Activated T-helper 2 cell treated with anti-CD3 and anti-CD28 coated beads, Interferon-gamma antibody, Interleukin-2, Interleukin-4, amounts not matched to agents 10 μg/mL and 5 μg/mL and 100 μg/mL, durations not matched to agents 14 hours and 24 hours and 36 hours (primary cell): ENCODE measurements at places on chromosomes 2 and 18. TPM values are rescaled to one million over a fixed set of nuclear protein-coding genes. Genes with fewer than 3 reads are reported as not detected.
A peak's percentile ranks its signal among the peaks of the same experiment; 100 is the strongest.

DNA sequence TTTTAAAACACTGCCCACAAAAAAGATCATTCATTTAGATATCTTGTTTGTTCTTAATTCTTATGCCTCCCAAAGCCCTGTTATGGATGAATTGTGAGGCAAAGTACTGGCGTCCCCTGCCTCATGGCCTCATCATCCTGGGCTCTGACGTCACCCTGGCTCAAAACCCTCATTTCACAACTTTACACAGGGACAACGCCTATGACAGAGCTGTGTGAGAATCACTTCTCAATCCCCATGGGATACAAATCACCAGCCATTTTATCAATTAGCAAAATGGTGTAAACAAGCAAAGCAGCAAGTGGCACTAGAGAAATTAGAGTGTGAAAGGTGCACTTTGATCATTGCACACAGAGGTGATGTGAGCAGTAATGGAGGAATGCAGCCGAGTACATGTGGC lies 16.6 kb downstream of the FHOD3 start:
- H3K4me3 ChIP-seq, result no peak overlapping the region
- H3K36me3 ChIP-seq, result no peaks in the 10 kb centered on the region
- no peaks in the 10 kb centered on the region for H3K27me3 ChIP-seq
- no peak overlapping the region for H3K27ac ChIP-seq
- DNase-seq, result no peak

Gene SMCHD1
- total RNA-seq, result 100 and 101 TPM in 2 replicates

Gene ASB18
- total RNA-seq, result not detected in 2 replicates

DNA sequence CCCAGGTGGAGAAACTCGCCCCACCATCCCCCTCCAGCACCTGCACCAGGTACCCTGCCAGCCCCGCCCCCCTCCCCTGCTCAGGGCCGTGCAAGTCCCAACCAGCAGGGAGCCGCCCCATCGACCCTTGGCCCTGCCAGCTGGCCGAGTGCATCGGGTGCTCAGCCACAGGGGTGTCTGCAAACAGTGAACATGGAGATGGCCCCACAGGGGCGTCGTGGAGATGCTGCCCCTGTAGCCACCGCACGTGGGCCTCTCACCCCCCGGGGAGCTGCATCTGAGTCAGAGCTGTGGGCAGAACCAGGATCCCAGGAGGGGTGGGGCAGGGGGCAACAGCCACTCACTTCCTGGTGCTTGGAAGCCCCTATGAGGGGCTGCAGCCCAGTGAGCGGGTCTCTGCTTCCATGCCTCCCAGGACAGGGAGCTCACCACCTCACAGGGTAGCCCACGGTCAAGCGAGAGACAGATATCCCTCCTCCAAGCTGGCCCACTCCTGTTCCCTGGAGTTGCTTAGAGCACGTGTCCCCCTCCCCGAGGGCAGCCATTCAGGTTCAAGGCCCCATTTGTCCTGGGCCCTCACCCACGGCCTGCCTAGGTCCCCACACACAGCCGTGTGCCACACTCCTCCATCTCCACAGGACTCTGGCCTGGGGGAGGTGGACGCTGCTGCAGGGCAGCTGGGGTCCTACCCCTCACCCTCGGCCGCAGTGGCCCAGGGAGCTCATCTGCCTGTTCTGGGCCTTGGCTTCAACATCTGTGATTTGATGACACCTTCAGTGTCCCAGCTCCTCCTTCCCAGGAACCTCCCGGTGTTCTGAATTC lies 1.1 kb upstream of the MAB21L4 start:
- H3K27ac ChIP-seq, result no peak overlapping the region
- DNase-seq, result no peak
- H3K4me1 ChIP-seq, result peaks cover 1% of the 10 kb centered on the region
- H3K4me3 ChIP-seq, result no peak overlapping the region
- H3K36me3 ChIP-seq, result no peaks in the 10 kb centered on the region
- no peaks in the 10 kb centered on the region for H3K27me3 ChIP-seq

Gene RBFA
- total RNA-seq, result 48.4 and 49.4 TPM in 2 replicates

- DNase-seq, result no peak
- H3K4me3 ChIP-seq, result no peak overlapping the region
- H3K4me1 ChIP-seq, result no peaks in the 10 kb centered on the region
- H3K27ac ChIP-seq, result no peak overlapping the region
Measured at GRCh38 chr2:128591861-128592822, 273.5 kb upstream of the HS6ST1 start.

DNA sequence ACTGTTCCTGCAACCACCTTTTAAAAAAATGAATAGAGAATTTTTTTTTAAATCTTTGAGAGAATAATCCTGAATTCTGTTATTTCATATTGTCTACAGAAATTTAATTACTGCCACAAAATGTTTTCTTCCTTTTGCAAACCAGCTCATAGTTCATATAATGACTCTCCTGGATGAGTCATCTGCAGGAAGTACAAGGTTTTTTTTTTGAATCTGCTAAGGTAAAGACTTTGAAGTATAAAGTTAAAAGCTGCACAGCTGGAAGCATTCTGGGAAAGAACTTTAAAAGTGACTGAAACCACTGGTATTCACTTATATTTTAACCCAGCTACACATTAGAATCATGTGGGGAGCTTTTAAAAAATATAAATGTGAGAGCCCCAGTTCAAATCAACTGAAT lies 25.4 kb downstream of the SESTD1 start:
- H3K4me1 ChIP-seq, result peaks cover 29% of the 10 kb centered on the region
- H3K27me3 ChIP-seq, result no peaks in the 10 kb centered on the region
- H3K4me3 ChIP-seq, result no peak overlapping the region
- no peaks in the 10 kb centered on the region for H3K36me3 ChIP-seq

Gene SDC1
- total RNA-seq, result 0.59 and 0.62 TPM in 2 replicates

GRCh38 chr2:203748331-203749126 lies 42.1 kb downstream of the CD28 start:
- peak overlapping the region; percentile 22 for H3K4me3 ChIP-seq
- no peaks in the 10 kb centered on the region for H3K27me3 ChIP-seq
- peaks cover 65% of the 10 kb centered on the region for H3K36me3 ChIP-seq
- peak overlapping the region; percentile 74 for H3K27ac ChIP-seq

- no peaks in the 10 kb centered on the region for H3K36me3 ChIP-seq
- H3K27ac ChIP-seq, result no peak overlapping the region
- no peak overlapping the region for H3K4me3 ChIP-seq
Measured at GRCh38 chr18:3104190-3105054, 91.5 kb upstream of the LPIN2 start.

GRCh38 chr2:238426568-238427434 lies at the start of gene ASB1:
Gene ASB1 (plus strand): TSS chr2:238426927. CDS start chr2:238427071, 144 bp downstream.
- H3K4me3 ChIP-seq, result peak within 1 kb of the TSS; percentile 89
- peak within 1 kb of the TSS; percentile 91 for H3K27ac ChIP-seq
- peaks cover 25% of the 10 kb centered on the region for H3K4me1 ChIP-seq
- peaks cover 37% of the 10 kb centered on the region for H3K36me3 ChIP-seq
- peak; percentile 78 for DNase-seq

DNA sequence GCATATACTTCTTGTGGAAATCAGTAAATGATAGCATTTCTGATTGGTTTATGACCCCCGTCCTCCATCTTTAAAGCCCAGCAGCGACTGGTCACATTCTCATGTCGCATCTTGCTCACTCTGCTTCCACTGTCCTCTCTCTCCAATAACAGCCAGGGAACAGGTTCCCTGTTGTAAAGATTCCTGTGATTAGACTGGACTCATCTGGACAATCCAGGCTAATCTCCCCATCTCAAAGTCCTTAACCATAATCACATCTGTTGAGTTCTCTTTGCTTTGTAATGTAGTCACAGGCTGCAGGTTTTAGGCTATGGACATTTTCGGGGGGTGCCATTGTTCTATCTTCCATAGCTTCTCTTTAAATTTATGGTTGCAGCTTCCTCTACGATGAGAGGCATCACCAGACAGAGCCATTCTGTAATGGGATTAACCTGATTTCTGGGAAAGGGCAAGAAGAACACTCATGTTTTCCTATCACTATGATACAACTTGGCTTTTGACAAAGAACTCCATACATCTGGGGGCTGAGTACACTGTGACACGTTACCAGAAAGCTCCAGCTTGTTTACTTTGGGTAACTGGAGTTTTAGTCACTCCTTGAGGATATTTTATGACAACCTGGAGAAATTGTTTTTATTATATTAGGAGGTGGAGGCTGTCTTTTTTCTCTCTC lies 159.0 kb downstream of the NYAP2 start:
- no peaks in the 10 kb centered on the region for H3K4me1 ChIP-seq
- peaks cover 11% of the 10 kb centered on the region for H3K27me3 ChIP-seq
- H3K36me3 ChIP-seq, result no peaks in the 10 kb centered on the region
- H3K27ac ChIP-seq, result no peak overlapping the region

Gene DNAJC27
- total RNA-seq, result 4.9 and 6.1 TPM in 2 replicates

Gene AOX1
- not detected in 2 replicates for total RNA-seq

Gene SERPINB12
- not detected in 2 replicates for total RNA-seq

Gene LIPG
- total RNA-seq, result 0.53 and 0.59 TPM in 2 replicates

DNA sequence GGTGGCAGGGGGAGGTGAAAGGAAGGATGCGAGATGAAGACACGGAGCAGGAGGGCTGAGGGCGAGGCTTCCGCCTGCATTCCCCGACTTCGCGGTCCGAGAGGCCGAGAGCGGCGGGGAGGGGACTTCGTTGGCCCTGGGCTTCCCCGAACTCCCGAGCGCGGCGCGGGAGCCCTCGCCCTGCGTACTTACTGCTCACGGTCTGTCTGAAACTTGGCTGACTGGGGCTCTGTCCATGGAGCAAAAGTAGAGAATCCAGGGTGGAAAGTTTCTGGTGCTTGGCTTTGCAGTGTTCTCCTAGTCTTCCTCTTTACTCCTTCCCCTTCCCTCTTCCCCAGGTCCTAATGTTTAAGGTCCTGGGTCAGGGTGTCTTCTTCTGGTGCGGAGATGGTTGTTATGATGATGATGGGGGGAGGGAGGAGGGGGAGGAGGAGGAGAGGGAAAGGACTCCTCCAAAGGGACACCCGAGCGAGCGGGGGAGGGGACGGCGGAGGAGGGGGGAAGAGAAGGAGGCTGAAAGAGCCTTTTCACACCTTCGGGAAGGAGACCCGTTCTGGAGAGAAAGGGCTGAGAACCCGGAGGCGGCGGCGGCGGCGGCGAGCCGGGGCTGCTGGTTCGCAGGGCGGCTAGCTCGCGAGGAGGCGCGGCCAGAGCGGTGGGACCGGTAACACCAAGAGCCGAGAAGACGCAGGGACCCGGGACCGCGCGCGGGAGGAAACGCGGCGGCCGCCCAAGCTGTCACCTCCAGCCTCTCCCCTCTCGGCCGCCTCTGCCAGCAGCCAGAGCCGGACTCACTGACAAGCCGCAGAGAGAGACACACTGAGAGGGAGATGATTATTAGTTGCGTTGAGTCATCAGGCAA lies at the start of gene SATB2:
Gene SATB2 (minus strand): TSS at position 793 of the 862 bp plus-strand sequence. CDS start 1,902 bp downstream, outside the sequence.
- no peaks in the 10 kb centered on the region for H3K36me3 ChIP-seq
- H3K4me1 ChIP-seq, result peaks cover 17% of the 10 kb centered on the region
- H3K27me3 ChIP-seq, result peaks cover 60% of the 10 kb centered on the region
- no peak within 1 kb of the TSS for H3K27ac ChIP-seq
- peak within 1 kb of the TSS; percentile 60 for H3K4me3 ChIP-seq

DNA sequence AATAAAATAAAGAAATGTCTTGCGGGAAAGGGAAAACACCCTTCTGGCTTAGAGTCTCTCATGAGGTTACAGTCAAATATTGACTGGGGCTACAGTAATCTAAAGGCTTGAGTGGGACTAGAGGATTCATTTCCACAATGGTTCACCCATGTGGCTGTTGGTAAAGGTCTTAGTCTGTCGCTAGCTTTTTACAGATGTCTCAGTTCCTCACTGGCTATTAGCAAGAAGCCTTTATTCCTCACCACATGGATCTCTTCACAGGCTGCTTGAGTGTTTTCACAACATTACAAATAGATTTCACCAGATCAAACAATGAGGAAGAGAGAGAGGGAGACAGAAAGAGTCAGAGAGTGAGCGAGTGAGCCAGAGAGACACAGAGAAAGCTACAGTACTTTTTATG lies 8.3 kb upstream of the ZC3H15 start:
- H3K4me1 ChIP-seq, result peaks cover 6% of the 10 kb centered on the region
- H3K36me3 ChIP-seq, result no peaks in the 10 kb centered on the region
- no peak overlapping the region for H3K27ac ChIP-seq
- H3K4me3 ChIP-seq, result no peak overlapping the region
- no peaks in the 10 kb centered on the region for H3K27me3 ChIP-seq
- no peak for DNase-seq

- no peaks in the 10 kb centered on the region for H3K27me3 ChIP-seq
- no peaks in the 10 kb centered on the region for H3K36me3 ChIP-seq
- no peak overlapping the region for H3K4me3 ChIP-seq
- DNase-seq, result no peak
Measured at GRCh38 chr2:6370753-6371551, 494.8 kb downstream of the CMPK2 start.

Gene MC4R
- not detected in 2 replicates for total RNA-seq

DNA sequence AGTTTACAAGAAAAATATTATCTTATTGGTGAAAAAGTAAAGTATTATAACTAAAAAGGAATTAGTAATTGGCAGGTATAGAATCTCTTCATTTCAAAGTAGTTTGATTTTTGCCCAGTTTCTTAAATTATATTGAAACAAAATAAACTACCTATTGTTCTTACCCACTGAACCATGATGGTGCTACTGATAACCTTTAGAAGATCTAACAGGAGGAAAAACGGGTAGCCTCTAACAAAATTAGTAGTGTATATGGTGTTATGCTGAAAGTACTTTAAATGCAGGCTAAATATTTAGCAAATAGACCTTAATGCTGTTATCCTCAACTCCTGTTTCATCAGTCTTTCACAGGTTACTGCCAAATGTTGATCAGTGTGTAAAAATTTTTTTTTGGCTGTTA lies 19.1 kb downstream of the MRPS9 start:
- no peak for DNase-seq
- H3K27ac ChIP-seq, result no peak overlapping the region
- H3K4me1 ChIP-seq, result peaks cover 15% of the 10 kb centered on the region
- no peak overlapping the region for H3K4me3 ChIP-seq
- H3K36me3 ChIP-seq, result peaks cover 17% of the 10 kb centered on the region

DNA sequence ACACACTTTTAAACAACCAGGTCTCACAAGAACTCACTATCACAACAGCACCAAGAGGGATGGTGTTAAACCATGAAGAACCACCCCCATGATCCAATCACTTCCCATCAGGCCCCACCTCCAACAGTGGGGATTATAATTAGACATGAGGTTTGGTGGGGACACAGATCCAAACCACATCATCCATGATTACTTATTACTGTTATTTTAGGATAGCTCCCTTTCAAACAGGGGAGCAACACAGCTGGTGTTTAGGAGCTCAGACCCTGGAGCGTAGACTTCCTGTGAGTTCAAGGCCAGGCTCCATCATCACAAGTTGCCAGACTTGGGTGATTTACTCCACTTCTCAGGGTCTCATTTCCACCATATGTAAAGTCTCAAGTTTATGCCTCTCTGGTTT lies 382.7 kb downstream of the HRH4 start:
- no peaks in the 10 kb centered on the region for H3K4me1 ChIP-seq
- H3K27ac ChIP-seq, result no peak overlapping the region
- no peak for DNase-seq
- H3K4me3 ChIP-seq, result no peak overlapping the region

- H3K4me3 ChIP-seq, result no peak overlapping the region
- H3K27me3 ChIP-seq, result peaks cover 19% of the 10 kb centered on the region
- DNase-seq, result no peak
- no peaks in the 10 kb centered on the region for H3K36me3 ChIP-seq
Measured at GRCh38 chr2:62474176-62474575, 31.8 kb downstream of the TMEM17 start.

Gene POU3F3
- total RNA-seq, result not detected in 2 replicates

Gene SPHKAP
- total RNA-seq, result not detected in 2 replicates
